ENCODE measurements at places on chromosomes 7 and 10. TPM values are rescaled to one million over a fixed set of nuclear protein-coding genes. Genes with fewer than 3 reads are reported as not detected.

DNA sequence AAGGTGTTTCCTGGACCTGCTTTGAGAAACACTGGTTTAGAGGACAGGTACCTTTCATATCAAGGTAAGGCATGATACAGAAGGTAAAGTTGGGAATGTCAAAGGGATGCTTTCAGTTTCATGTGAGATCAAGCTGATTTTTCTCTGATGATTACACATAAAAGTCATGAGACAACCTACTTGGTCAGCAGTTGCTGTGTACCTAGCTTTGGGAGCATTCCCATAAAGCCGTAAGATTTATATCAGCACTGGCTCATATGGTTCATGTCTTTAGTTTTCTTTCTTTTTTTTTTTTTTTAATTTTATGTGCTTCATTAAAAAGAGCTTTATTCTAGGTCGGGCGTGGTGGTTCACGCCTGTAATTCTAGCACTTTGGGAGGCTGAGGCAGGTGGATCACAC lies 265.3 kb upstream of the LRGUK start:
- DNase-seq: no peak

DNA sequence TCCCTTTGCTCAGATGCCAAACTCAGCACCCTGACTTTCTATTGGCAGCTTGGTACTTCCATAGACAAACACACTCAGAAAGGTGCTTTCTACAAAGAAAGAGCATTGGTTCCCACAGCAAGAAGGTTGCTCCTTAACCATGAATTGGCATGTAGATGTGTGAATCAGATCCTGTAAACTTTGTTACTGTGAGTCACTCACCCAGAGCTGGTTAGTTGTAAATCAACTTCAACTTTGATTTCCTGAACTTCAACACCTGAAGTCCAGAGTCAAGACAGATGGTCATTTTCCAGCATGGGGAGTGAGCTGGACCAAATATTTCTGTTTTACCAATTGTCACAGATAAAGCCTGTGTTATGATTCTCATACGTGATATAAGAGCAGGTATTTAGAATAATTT lies 797.2 kb downstream of the TNS3 start:
- no peak for DNase-seq

DNA sequence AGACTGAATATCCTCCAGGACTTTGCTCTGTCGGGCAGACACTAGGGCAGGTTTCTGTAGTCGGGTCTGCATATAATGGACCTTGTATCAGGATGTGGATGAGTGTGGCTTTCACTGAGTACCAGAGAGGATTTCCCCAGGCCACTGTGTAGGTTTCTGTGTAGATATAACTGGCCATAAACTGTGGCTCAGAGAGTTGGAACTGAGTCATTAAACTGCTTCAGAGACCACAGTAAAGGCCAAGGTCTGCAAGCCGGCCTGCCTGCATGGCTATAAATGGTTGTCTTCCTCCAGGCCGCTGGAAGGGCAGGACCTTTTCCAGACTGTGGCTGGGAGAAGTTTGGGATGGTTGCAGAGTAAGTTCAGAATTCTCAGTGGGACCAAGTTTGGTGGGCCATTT lies 16.9 kb downstream of the ZNF92 start:
- DNase-seq: no peak

GRCh38 chr7:92769844-92770243 lies 66.5 kb downstream of the CDK6 start:
- DNase-seq: no peak

- DNase-seq: no peak
Measured at GRCh38 chr10:84194424-84195043, at the start of gene CDHR1. CDHR1 (plus strand) TSS chr10:84194537; CDS start chr10:84194761, 224 bp downstream.

DNA sequence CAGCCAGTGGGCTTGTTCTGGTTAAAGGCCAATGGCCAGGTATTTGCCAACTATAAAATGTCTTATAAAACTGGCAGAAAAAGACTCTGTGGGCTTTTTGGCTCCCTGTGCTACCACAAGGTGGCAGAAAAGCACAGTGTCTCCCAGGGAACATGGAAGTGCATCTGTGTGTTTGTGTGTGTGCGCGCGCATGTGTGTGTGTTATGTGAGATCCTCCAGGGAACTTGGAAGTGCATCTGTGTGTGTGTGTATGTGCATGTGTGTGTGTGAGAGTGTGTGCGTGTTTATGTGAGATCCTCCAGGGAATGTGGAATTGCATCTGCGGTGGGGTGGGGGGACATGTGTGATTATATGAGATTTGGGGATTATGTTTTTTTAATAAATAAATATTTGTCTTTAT lies 30.2 kb upstream of the ABI1 start:
- peak; percentile 29 for DNase-seq

GRCh38 chr10:79418886-79419595 lies 26.4 kb downstream of the ZCCHC24 start:
- DNase-seq: no peak

DNA sequence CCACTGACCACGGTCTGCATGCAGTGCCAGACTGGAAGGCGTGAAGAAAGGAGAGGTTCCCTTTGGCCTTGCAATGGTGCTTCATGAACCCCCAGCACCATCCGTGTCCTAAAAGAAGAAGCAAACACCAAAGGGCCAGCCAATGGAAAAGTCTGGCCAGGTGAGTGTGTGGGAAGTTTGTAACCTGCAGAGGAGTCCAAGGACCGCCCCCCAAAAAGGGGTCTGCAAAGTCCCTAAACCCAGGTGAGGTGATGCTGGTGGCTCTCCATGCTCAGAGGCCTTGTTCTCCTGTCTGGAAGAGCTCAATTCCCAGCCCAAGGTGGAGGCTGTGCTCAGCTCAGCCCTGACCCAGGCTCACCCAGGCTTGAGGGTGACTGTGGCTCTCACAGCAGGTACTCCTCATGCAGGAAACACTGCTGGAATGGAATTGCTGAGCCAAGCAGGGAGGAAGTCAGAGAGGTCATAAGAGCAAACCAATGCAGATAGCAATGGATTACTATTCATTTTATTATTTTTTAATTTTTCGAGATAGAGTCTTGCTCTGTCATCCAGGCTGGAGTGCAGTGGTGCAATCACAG lies 52.4 kb upstream of the NANOS1 start:
- DNase-seq: no peak

DNA sequence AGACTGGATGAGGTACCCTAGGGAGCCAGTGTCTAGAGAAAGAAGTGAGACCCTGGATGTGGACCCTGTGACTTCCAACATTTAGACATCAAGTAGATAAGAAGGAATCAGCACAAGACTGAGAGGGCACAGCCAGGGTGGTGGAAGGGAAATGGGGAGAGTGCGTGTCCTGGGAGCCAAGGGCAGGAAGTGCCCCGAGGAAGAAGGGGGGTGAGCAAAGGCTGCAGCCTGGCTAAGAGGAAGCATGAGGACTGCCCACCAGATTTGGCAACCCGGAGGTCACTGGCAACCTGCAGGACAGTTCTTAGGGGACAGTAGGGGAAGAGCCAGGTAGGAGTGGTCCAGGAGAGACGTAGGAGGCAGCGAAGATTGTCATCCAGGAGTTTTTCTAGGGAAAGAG lies 14.8 kb downstream of the COL13A1 start:
- no peak for DNase-seq

- no peak for DNase-seq
Measured at GRCh38 chr10:107425931-107426553, 261.5 kb upstream of the SORCS1 start.

DNA sequence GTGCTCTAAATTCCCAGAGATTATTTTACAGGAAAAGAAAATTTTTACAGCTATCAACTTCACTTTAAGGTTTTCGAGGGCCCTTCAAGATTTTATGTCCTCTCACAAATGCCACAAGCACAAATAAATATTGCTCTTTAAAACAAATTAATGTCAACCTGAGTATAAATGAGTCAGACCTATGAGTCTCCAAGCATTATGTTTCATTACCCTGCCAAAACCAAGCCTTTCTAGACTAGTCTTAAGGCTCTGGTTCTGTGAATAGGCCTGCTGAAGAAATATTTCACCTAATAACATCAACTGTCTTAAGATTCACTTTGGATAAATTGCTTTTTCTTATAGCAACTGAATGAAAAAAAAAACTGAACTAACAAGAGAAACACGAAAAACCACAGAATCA lies 153.0 kb downstream of the PDE1C start:
- no peak for DNase-seq

DNA sequence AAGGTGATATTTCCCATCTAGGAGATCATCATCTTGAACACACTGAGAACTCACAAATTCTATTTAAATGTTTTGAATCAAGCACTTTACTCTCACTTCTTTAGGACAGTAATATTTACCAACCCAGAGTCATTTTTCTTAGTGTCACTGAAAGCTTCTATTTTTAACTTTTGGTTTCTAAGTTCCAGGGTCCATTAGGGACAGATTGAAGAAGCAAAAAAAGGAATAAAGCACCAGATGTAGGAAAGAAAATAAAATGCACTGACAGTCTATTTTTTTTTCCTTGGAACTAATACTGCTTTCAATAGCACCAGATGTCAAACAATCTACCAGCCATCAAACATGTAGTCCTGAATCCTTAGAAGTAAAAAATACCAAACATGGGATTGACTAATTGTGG lies 526.7 kb upstream of the LRRN3 start:
- DNase-seq: no peak

DNA sequence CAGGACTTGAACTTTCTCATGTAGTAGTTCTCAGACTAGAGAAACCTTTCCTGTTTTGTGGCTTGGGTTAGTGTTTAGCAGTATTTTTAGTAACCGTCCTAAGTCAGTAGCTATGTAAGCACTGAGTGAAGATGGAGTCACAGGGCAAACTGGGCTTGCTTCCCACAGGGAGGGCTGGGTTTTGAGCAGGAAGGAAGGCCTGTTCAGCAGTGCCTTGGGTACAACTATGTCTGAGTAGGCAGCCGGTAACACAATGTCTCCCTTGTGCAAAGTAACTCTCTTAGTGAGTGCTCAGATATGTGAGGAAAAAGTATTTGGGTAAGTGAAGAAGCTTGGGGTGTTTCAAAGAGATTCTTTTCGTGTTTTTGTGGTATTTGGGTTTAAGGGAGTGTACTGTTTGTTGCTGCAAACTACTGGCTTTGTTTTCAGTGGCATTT lies 96.4 kb downstream of the CCSER2 start:
- peak; percentile 89 for DNase-seq

- DNase-seq: no peak
Measured at GRCh38 chr7:111190804-111191203, 99.9 kb downstream of the LRRN3 start.

DNA sequence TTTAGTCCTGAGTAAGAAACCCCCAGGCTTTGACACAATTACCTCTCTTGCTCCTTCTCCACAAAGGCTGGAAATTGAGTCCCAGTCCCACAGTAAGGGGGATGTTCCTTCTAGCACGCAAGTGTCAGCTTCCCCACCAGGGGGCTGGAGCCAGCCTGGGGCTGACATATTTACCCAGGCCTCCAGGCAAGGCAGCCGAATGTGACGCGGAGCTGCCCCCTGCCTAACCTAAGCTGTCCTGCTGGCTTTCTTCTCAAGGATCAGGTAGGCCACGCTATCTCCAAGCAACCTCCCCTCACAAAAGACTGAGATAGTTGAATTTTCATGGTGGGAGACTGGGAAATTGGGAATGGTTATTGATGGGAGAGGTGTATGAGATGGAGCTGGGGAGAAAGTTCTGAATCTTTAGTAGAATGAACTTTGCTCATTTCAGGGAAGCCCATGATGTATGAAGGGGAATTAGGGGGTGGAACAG lies 19.2 kb upstream of the BMPER start:
- no peak for DNase-seq

DNA sequence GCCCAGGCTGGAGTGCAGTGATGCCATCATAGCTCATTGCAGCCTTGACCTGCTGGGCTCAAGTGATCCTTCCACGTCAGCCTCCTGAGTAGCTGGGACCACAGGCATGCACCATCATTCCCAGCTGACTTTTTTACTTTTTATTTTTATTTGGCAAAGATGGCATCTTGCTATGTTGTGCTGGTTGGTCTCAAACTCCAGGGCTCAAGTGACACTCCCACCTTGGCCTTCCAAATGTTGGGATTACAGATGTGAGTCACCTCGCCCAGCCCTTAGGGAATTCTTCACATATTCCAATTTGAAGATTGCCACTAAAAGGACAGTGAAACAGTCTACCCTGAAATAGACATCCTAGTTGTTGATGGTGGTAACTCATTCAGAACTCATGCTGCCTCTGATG lies 27.7 kb downstream of the SUGCT start:
- no peak for DNase-seq

DNA sequence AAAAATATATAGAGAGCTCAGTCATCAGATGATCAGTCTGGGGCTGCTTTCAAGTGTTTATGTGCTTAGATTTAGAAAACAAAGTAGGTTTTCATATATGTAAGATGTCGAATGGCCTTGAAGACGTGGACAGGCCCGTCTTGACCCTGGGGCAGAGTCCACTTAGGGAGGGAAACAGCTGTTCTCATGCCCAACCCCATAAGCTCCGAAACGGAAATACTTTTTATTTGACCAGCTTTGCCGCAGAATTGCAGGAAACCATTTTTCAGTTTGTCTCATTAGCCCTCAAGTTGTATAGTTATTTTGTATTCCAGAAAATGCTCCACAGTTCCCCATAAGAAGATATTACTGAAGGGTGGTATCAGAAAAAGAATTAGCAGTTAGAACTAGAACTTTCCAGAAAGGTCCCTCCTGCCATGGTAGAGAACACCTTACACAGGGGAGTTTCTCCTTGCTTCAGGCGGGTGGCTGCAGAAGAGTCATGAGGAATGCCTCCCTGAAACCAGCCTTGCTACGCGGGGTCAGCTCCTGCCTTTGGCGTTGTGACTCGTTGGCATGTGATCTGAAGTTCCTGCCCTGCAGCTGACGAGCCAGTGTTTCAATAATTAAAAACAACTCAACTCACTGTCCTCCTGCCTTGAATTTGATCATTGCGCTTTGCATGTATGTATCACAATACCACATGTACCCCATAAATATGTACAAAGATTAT lies 192.7 kb downstream of the CELF2 start:
- no peak for DNase-seq

- DNase-seq: no peak
Measured at GRCh38 chr7:6198689-6199595, 73.5 kb downstream of the CYTH3 start.

DNA sequence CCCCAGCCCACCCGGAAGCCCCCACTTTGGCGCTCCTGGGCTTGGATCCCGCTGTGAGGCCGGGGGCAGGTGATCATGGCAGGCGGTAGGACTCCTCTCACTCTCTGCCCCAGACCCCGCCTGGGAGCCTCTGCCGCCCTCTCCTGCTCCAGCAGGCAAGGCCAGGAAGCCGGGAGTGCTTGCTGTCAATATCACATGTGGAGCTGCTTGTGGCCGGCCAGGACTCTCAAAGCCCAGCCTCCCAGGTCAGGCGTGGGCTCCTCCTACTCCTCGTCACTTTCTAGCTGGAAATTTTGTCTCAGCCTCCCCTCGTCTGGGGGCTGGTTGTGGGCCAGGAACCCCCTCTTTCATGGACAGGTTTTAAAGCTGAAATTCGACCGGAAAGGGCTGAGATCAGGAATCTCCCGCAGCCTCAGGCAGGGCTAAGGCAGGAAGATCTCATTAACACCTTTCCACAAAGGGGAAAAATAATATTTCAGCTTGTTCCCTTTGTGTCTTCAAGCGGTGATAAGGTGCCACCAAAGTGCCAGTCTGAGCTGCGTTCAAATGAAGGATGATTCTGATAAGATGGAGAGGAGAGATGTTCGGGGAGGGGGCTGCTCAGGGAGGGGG lies 273.6 kb upstream of the PODXL start:
- no peak for DNase-seq

Gene SCIN
- polyA plus RNA-seq: not detected

Gene POLR2J2
- polyA plus RNA-seq: 2.0 TPM

Gene POU6F2
- polyA plus RNA-seq: not detected

Gene ZDHHC6
- polyA plus RNA-seq: 37.5 TPM
